Stimulated activated CD4-positive, alpha-beta T cell treated with anti-CD3 and anti-CD28 coated beads, Interleukin-2, amount 100 ng/mL, for 48 hours (primary cell): ENCODE measurements at places on chromosomes 2 and 18.

GRCh38 chr2:189514104-189514503 lies 66.5 kb downstream of the SLC40A1 start:
- DNase-seq: no peak

DNA sequence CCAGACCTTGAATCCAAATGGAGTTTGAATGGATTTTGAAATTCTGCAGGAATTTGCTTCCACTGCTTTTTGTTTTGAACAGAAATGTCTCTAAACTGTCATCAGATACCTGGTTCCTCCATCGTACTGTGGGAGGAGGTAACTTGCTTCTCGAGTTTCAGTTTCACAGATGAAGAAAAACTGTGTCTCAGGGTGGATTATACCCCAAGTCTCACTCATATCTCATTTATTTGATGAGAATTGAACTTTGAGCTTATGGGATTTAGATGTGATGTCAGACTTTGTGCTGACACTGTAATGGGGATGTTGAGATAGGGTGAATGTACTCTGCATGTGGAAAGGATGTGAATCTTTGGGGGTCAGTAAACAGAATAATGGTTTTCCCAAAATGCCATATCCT lies 107.5 kb downstream of the GORASP2 start:
- no peak for DNase-seq

GRCh38 chr2:71797035-71797810 lies 343.9 kb downstream of the DYSF start:
- DNase-seq: no peak

DNA sequence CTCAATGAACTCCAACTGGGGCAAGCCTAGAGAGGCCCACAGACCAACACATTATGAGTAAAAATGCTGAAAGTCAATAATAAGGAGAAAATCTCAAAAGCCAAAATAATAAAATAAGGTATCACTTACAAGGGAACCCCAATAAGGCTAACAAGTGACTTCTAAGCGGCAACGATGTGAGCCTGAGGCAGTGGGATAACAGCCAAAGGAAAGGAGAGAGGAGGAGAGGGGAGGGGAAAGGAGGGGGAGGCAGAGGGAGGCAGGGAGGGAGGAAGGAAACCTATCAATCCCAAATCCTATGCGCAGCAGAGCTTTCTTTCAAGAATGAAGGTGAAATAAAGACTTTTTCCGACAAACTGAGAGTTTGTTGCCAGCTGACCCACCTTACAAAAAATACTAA lies 6.0 kb upstream of the NFATC1 start:
- DNase-seq: no peak

- DNase-seq: no peak
These were observed 17.0 kb downstream of the SH3BP4 start for GRCh38 chr2:234968631-234969305.

GRCh38 chr2:28929581-28929980 lies 35.1 kb downstream of the WDR43 start:
- no peak for DNase-seq

DNA sequence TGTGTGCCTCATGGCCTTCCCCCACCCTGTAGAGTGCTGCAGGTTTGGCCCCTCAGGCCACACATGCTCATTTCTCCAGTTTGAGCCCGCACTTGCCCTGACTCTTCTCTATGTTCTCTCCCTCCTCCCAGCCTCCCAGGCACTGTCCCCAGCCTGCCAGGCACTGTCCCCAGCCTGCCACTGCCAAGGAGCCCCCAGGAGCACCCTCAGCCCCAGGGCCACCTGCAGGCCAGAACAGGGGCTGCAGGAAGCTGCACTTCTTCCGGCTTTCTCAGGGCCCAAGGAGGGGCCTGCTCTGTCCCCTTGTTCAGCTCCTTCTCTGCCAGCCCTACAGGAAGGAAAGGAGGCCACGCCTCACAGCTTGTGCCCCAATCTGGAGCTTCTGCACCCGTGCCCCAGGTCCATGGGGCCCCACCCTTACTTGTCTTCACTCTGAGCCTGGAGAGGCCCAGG lies 31.6 kb downstream of the CYP26B1 start:
- no peak for DNase-seq

DNA sequence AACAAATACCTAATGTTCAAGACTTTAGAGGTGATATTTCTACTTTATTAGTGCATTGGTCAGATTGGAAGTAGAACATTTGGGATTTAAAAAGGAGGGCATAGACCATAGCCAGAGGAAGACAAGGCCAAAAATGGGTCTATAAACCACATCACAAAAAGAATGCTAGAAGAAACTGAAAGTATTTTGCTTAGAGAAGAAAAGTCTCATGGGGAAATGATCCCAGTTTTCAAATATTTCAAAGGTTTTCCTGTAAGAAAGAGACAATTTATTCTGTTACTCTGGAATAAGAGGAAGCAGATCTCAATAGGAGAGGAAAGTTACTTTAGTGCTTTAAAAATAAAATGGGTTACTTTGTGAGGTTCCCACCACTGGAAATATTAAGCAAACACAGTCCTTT lies 341.4 kb downstream of the TNS1 start:
- DNase-seq: no peak

- DNase-seq: no peak
These were observed 49.0 kb upstream of the ATIC start for GRCh38 chr2:215262741-215263362.

- no peak for DNase-seq
These were observed 38.4 kb downstream of the ARL4C start for GRCh38 chr2:234458466-234458865.

GRCh38 chr2:185522472-185522871 lies 216.1 kb upstream of the FSIP2 start:
- no peak for DNase-seq

- no peak for DNase-seq
These were observed 276.4 kb downstream of the RPIA start for GRCh38 chr2:88967844-88968243.

DNA sequence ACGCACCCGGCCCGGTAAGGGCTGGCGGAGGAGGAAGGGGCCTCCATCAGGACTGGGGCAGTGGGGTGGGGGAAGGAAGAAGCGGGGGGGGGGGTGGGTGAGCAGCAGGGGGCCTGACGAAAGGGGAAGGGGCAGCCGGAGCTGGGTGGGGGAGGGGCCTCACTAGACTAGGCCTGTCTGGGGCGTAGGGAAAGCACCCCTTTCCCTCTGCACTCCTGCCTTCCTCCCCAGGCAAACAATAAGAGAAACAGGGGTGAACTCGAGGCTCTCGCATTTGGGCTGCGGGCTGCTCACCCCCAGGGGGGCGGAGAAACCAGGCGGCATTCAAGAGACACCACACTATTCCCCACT lies 82.7 kb upstream of the POMC start:
- no peak for DNase-seq

DNA sequence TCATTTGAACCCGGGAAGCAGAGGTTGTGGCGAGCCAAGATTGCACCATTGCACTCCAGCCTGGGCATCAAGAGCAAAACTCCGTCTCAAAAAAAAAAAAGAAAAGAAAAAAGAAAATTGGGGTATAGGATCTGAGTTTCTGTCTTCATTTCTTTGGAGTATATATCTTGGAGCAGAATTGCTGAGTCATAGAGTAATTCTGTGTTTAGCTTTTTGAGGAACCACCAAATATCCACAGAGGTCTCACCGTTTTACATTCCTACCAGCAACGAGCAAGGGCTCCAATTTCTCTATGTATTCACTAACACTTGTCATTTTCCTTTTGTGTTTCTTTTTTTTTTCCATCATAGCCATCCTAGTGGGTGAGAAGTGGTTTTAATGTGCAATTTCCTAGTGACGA lies 87.6 kb upstream of the TEX51 start:
- no peak for DNase-seq

- no peak for DNase-seq
These were observed 12.6 kb downstream of the DNER start for GRCh38 chr2:229701716-229702115.

DNA sequence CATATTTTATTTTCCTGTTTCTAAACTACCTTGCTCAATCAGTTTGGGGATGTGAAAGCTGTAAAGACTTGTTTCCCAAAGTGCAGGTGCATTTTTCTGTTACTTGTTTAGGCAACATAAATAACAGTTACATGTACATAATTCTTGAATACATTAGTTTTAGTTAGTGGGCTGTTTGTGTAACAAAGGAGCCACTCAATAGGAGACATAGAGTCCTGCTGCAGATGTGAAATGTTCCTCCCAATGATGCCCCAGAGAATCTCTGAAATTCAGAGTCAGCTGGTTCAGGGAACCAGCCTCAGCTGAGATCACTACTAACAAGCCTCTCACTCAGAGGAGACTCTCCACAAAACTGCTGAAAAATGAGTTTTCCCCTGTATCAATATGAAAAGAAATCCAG lies 91.5 kb upstream of the TWSG1 start:
- DNase-seq: no peak

GRCh38 chr2:207472343-207473048 lies 57.3 kb upstream of the CREB1 start:
- no peak for DNase-seq

DNA sequence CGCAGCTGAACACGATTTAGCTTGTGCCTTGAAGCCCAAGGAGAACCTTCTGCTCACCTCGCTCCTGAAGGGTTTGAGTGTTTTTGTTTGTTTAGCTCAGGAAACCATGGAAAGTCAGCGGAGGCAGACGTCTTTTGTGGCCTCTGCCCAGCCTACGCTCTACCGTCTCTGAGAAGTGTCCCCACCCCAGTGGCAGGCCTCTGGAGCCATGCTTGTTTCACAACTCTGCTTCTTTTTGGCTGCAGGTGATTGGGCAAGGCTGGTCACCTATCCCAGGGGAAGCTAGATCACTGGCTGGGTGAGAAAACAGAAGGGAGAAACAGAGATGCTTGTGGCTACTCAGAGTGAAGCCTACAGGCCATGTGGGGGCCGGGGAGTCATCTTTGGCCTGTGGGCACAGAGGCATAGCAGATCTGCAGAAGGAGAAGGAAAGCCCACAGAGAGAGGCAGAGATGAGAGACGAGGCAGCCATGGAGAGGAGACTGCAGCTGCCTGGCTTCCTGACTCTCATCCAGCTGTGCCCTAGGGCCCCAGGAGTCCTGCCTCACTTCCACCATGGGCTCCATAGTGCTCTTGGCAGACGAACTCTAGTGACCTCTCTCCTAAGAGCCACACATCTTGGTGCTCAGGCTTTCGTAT lies 50.1 kb downstream of the CIB4 start:
- DNase-seq: no peak

- no peak for DNase-seq
These were observed 693 bp downstream of the ORC2 start for GRCh38 chr2:200962811-200963123.

DNA sequence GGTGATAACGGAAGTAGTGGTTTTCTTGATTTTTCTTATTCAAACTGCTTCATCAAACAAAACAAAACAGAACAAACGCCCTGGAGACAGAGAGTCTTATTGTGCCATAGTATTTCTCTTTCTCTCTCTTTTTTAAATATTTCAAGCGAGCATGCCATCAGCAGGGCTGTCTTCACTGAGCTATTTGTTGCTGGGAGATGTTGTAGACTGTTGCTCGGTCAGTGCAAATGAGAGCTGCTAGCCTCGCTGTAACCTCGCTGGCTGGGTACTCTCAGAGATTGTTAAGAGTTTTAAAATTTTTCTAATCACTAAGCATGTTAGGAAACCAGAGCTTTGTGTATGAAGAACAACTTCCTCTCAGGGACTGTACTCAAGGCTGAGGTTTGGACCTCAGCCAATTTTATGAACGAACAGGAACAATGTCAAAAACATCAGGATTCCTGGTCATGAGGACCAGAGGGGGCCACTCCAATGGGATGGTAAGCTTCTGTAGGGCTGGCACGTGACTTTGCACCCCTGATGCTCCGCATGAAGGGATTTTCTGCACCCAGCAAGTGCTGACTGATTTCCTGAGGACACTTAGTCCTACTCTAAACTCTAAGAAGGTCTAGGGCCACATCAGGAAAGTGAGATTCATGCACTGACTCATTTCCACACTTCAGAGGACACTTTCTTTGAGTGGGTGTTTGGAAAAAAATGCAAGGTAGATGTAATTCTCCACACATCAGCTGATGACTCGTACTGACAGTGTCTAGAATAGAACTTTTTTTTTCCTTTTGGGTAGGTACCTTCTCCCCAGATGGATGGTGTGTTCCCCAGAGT lies 59.8 kb upstream of the IL1R1 start:
- DNase-seq: peak; percentile 44

DNA sequence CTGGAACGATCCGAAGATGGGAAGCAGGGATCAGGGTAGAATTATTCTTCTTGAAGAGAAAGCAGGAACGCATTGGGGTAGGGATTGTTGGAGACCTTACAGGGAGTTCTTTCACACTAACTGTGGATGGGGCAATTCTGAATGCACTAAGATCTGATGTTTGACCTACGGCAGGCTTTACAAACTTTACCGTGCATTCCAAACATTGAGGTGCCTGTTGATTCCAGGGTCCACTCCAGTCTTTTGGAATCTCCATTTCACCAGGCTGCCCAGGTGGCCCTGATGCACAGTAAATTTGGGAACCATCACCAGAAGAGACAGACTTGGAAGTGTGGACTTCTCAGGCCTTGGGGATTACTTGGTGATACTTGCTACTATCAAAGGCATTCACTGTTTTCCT lies 76.9 kb downstream of the RFTN2 start:
- no peak for DNase-seq

GRCh38 chr2:160492401-160493226 lies 993 bp downstream of the RBMS1 start:
- DNase-seq: peak; percentile 43

DNA sequence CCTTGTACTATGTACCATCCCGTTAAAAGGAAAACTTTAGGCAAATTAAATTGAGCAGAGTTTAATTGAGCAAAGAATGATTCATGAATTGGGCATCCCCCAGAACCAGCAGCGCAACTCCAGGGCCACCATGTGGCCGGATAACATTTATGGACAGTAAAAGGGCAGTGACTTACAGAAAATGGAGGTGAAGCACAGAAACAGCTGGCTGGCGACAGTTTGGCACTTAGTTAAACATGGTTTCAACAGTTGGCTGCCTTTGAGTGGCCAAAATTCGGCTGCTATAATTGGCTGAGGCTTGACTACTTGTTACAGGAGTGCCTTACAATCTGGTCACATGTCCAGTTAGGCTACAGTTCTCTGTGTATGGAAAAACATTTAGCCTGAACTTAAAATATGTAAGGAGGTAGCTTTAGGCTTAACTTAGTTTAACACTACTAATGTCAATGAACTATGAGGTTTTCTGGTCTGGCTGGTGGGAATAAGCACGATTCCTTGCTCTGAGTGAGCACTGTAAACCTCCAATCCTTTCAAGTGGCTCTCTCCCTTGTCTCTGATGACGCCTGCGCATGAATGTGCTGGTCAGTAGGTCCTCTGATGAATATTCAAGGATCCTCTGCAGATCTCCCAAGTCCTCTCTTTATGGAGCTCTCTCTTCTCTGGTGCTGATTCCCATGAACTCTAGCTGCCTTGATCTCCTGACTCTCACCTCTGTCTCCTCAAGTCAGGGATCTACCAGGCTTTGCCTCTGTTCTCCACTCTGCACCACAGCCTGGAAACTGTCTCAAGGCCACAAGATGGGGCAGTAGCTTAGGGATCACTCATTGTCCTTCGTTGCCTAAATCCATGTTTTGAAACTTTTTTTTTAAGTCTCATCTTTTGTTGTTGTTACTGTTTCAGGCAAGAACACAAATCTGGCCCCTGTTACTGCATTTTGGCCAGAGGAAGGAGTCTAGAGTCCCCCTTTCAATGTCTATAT lies 24.4 kb upstream of the RAB31 start:
- DNase-seq: no peak
